ENCODE measurements at places on chromosomes 1 and 21.

GRCh38 chr1:41657679-41658295 lies 173.3 kb upstream of the EDN2 start:
- DNase-seq = no peak

DNA sequence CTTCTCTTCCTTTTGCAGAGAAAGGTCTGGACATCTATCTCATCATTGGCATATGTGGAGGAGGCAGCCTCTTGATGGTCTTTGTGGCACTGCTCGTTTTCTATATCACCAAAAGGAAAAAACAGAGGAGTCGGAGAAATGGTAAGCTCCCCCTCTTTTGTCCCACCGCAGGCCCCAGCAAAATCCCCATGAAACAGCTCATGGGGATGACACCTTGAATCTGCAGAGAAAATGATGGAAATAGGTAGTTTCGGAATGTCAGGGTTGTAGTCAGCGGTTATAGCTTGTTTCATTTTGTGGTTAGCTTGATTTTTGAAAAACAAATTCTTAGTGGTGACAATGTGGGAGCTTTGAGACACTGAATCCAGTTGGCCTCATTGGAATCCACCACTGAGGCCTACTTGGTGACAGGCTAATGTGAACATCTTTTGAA lies 10.3 kb downstream of the CD2 start:
- DNase-seq = no peak

DNA sequence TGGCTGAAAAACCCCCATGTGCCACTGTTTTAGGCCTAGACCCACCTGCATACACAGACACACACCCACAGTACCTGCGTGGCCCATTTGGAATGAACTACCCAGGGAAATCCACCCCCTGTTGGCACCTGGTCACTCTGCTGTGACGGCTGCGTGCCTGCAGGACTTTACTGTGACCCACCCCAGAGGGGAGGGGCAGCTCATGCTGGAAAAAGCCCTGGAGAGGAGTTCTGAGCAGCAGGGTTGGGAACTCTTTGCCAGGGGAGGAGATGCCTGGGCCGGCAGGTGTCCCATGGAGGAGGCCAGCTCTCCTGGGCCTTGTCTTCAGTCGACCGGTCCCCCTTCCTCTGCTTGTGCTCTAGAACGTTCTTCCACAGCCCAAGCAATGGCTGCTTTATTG lies 87.3 kb upstream of the CSF3R start:
- DNase-seq = no peak

DNA sequence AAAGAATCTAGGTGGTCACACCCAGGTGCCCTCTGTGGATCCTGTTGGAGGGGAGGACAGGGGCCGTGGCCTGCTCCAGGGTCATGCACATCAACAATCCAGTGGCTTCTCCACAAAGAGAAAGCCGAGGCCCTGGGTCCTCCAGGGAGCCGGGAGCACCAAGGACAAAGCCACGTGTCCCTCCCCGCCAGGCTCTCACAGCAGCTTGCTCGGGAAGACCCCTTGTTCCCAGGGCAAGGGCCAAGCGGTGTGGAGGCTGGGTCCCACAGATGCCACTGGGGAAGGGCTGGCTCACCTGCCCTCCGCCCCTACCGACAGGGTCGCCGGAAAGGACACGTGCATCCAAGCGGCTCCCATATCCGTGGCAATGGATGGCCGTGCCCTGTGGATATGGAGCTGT lies 192.9 kb upstream of the VAMP3 start:
- DNase-seq = no peak

DNA sequence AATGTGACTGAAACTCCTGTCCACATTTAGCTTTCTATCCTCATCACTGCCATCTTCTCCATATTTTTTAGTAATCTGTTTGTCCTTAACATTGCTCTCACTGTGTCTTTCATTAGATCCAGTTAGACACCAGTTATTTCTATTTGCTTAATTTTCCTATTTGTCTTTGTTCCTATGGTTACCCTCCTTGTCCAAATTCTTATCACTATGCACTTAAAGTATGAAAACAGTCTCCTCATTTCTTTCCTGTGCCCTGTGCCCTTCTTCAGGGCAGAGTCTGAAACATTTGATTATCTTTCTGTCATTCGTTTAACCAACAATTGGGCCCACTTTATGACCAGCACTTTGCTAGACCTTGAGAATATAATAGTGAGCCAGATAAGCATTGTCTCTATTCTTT lies 64.2 kb downstream of the SLC30A7 start:
- no peak for DNase-seq

- no peak for DNase-seq
Measured at GRCh38 chr1:175129182-175129581, 61.5 kb downstream of the TNN start.

DNA sequence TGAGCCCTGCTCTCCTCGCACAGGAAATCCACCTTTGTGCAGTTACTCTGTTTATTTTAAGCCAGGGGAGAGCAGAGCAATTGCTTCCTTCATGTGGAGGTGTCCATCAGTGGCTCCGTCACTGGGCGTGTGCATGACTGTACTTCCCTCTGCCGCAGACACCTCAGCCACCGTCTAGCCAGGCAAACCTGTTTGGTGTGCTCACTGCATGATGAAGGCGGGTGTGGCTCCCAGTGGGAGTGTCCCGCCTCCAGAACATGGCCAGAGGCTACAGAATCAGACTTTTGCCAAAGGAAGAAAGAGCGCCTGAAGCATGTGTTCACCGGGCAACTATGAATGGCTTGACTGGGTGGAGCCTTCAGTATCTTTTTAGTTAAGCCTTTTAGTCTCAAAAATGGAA lies 26.1 kb upstream of the LAMC2 start:
- DNase-seq = no peak

DNA sequence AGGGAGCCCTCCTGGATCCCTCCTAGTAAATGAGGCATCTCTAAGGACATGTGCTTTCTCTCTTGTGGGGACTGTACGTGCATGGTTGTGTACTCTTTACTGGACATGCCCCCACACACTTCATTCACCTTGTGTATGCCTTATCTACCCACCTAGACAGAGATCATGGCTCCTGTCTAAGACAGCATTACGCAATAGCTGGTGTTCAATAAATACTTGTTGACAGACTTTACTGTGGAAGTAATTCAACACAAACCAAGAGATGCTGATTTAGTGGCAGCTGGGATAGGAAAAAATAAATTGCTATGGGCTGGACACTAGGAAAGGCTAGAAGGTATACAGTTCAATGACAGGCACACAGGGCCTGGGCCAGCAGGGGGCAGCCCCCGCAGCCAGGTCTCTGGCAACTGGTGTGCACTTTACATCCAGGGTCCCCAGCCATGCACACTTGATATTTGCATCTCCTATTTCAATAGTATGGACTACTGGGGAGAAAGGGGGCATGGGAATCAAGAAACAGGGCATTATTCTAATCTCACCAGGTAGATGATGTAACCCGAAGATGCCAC lies 24.2 kb downstream of the TRABD2B start:
- no peak for DNase-seq

DNA sequence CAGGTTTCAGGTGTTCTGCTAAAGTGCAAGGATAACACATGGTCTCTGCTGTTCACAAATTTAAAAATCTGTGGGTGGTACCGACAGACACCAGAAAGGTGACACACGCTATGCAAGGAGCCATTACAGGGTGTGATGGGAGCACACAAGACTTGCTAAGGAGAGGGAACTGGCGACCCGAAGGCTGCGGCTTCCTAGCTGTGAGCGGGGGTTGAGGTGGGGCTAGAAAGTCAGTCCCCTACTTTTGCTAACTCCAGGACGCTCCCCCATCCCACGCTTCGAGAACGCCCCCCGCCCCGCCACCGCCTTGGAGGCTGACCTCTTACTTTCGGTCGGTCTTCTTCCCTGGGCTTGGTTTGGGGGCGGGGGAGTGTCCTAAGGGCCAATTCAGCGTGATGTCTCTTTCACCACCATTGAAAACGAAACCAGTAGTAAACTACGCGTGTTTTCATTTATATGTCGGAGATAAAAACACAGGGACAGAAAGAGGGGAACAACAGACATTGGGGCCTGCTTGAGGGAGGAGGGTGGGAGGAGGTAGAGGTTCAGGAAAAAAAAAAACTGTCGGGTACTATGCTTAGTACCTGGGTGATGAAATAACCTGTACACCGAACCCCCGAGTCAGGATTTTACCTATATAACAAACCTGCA lies 1.1 kb downstream of the CKS1B start:
- peak; percentile 89 for DNase-seq

DNA sequence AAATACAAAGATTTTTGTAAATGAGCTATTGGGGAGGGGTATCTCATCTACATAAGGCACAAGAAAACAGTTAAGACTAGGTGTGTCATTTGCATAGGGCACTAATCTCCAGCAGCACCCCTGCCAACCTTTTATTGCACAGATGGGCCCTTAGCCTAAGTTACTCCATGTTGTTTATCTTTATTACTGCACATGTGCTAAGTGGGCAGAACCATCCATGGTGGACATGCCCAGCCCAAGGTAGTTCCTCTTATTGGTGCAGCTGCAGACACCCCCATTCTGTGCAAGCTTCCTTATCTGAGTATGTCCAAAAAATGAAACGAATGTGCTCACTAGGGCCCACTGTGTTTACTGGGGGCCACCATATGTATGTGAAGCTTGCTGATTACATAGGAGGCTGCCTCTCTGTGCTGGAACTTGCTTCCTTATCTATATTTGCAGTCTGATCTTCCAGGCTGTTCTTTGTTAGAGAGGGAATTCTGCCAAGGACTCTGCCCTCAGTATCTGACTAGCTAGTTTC lies 77.3 kb upstream of the NEK7 start:
- DNase-seq = no peak

- DNase-seq = no peak
Measured at GRCh38 chr1:99829269-99829668, 20.9 kb upstream of the AGL start.

- DNase-seq = no peak
Measured at GRCh38 chr21:45431781-45432572, 27.0 kb downstream of the COL18A1 start.

DNA sequence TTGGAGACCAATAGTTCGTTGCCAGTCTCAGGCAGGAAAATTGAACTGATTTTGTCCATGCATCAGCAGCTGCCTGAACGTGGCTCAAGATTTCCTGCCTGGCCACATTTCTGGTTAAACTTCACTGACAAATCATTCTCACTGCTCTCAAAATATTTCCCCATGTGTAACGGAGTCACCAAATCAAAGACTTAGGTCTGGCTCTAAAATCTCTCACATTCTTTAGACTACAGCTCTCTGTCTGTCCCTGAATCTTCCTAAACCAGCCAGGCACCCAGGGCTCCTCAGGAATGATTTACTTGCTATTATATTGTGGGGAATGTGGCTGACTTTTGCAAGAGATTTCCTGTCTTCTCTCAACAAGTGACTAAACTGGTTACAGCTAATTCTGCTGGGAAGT lies 49.2 kb upstream of the GJA8 start:
- no peak for DNase-seq

DNA sequence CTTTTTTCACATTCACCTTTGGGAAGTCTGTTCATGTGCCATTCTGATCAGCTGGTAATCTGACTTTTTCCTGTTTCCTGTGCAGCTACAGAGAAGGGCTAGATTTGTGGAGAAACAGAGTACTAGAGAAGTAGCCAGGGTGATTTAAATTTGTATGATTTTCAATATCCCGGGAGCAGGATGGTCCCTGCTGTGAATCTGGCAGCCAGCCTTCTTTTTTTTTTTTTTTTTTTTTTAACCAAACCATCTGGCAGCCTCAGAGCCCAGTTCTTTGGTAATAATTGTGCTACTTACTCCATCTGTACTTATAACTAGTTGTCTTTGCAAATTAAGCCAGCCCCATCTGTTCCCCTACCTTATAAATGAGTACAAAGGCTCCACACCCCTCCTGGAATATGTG lies 248.6 kb upstream of the DEPDC1 start:
- DNase-seq = no peak

- DNase-seq = peak; percentile 58
Measured at GRCh38 chr21:45544449-45545235, 2.4 kb upstream of the SLC19A1 start.

DNA sequence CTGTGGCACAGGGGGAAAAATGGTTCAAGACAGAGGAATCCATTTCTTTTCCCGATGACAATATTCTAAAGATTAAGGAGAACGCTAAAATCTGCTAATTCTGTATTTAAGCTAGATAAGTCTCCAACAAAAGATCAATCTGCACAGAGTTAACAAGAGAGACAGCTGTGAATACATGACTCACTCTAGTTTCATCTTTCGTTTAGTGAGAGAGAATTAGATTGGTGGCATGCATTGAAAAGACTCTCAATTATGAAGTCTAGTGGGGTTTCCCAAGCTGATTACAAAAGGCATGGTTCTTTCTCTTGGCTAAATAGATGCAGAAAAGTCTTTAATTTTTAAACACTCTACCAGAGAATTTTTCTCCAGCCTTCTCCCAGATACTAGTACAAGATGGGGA lies 34.4 kb downstream of the CAPN9 start:
- no peak for DNase-seq

GRCh38 chr1:51693419-51694155 lies 76.7 kb downstream of the OSBPL9 start:
- DNase-seq = no peak

- no peak for DNase-seq
Measured at GRCh38 chr1:100584761-100585745, 47.1 kb downstream of the GPR88 start.

GRCh38 chr1:6582370-6582769 lies 2.6 kb downstream of the ZBTB48 start:
- no peak for DNase-seq

DNA sequence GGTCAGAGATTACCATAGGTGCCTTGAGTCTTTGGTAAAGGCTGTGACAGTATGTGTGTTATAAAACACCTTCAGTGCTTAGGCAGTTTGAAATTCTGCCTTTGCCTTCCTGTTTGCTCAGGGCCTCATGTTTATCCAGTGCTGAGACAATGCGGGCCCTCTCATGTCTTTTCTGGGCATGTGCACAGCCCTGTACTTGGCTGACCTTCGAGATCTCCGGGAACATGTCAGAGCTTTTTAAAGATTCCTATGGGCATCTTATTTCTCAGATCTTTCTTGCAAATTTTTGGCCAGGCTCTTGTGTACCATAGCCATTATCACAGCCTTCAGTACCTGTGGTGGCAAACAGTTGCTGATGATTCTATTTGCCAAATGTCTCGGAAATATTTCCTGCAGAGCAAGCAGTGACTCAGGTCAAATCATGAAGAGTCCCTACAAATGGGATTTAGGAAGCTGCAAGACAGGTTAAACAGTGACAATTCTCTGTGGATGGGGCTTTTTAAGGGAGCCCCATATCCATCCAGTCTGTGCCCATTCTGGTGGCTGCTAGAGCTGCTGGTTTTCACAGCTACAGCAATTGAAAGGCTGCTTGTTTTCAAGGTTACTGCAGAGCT lies 42.1 kb downstream of the HOOK1 start:
- DNase-seq = no peak

GRCh38 chr1:3775490-3776230 lies 3.1 kb downstream of the SMIM1 start:
- DNase-seq = peak; percentile 67

DNA sequence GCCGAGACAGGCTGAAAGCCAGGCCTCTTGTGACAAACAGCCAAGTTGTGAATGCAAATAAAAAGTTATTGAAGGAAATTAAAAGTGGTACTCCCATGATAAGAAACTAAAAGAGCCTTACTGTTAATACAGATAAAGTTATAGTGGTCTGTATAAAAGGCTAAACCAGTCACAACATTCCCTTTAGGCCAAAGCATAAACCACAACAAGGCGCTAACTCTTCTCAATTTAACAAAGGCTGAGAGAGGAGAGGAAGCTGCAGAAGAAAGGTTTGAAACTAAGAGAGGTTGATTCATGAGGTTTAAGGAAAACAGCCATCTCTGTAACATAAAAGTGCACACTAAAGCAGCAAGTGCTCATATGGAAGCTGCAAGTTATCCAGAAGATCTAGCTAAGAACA lies 10.7 kb downstream of the C1orf105 start:
- no peak for DNase-seq

Data from activated CD8-positive, alpha-beta memory T cell treated with anti-CD3 and anti-CD28 coated beads for 24 hours (primary cell).